ENCODE measurements at places on chromosomes 7 and 10.

- no peak for DNase-seq
These were observed 45.2 kb upstream of the CAV2 start for GRCh38 chr7:116454377-116454776.

DNA sequence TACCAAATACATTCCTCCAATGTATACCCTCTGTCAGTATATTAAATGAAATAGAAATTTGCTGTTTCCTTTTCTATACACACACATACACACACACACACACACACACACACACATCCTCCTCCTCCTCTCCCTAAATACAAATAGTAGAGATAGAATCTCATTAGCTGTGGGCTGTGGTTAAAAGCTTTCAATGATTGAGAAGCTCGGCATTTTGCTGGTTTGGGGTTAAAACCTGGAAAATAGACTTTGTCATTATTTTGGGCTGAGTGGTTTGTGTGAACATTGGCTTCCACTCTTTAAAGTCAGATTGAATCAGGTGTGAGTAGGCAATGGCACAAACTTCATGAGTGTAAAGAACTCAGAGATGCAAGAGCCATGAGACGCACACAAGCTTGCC lies 596.0 kb downstream of the XPNPEP1 start:
- no peak for DNase-seq

DNA sequence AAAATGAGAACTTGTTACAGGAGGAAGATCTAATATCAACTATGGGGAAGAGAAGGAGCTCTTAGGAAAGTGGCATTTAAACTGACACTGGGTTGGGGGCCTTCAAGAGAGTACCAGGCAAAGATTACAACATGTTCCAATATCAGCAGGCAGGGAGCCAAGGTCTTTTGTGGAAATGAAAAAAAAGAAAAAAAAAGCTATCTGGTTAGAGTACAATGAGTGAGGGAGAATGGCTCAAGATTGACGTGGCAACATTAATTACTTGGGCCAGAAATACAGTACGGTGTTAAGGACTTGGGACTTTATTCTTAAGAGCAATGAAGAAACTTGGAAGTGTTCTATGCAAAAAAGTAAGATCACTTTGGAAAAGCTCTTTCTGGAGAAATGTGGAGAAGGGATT lies 132.3 kb upstream of the CDK1 start:
- DNase-seq, result no peak

DNA sequence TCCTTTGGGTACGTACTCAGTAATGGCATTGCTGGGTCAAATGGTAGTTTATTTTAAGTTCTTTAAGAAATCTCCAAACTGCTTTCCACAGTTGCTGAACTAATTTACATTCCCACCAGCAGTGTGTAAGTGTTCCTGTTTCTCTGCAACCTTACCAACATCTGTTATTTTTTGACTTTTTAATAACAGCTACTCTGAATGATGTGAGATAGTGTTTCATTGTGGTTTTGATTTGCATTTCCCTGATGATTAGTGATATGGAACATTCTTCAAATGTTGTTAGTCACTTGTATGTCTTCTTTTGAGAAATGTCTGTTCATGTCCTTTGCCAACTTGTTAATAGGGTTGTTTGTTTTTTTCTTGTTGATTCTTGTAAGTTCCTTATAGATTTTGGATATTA lies 558.9 kb downstream of the SH2D4B start:
- DNase-seq, result no peak

GRCh38 chr7:144529269-144529926 lies 125.9 kb upstream of the NOBOX start:
- no peak for DNase-seq

DNA sequence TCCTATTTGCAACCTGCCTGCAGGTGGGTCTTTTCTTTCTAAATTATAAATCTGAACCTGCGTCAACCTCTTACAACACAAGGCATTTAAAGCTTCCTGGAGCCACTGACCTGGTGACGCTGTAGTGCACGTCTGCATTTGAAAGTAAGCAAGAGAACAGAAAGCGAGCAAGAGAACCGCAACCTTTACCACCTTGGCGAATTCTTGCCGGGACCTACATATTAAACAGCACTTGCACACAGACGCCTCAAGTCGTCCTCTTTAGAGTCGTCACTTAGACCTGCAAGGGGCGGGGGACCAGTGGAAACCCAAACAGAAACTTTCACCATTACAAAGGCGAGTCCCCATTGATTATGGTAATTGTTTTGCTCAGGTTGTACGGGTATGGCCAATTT lies 9.5 kb downstream of the GLI3 start:
- peak; percentile 70 for DNase-seq

- peak; percentile 71 for DNase-seq
These were observed 56.8 kb upstream of the FAM171A1 start for GRCh38 chr10:15427843-15428414.

- DNase-seq, result no peak
These were observed 28.7 kb upstream of the SEPHS1 start for GRCh38 chr10:13376746-13377145.

GRCh38 chr10:91552274-91553095 lies 80.4 kb downstream of the PPP1R3C start:
- DNase-seq, result peak; percentile 37

DNA sequence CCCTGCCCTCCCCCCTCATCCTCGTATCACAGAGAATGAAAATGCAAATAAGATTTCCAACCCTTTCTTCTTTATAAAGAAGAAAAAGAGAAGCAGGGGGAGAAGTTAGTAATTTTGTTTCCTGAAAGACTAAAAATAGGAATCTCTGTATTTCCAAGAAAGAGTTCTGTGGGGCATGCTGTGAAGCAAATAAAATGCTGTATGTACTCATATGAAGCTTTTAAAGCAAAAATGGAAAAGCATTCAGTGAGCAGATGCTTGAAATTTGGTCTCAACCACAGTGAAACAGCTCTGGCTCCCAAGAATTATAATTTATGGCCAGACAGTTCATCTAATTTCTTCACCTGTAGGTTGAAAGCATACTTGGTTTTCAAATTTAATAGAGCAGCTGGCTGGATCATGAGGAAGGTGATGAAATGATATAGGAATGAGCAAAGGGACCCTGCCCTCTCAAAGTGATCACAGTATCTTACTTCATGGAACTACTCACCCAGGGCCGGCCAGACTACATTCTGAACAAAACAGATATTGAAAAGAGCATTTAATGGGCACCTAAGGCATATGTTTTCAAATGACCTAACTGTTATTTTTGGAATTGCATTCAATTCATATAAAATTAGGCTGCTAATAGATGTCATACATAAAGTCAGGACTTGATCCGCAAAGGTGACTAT lies 31.4 kb downstream of the SVIL start:
- no peak for DNase-seq

- no peak for DNase-seq
These were observed 202.1 kb upstream of the AKR1E2 start for GRCh38 chr10:4623757-4624420.

GRCh38 chr10:2037246-2037645 lies 299.9 kb upstream of the ADARB2 start:
- DNase-seq, result no peak

- peak; percentile 86 for DNase-seq
These were observed 701.4 kb upstream of the COBL start for GRCh38 chr7:52017802-52018679.

DNA sequence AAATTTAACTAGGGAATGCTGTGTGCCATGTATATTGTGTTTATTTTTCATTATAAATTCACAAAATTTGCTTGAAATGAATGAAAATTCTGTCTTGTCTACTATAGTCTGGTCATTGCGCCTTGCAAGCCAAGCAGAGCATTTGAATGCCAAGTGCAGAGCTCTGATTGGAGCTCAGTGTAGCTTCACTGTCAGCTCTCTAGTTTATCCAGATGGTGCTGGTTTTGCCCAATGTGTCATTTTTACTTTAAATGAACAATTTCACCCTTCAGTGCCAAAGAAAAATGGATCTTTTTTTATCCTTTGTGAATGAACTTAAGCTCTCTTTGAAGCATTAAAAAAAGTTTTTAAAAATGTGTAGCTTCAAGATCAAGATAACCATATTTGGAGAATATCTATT lies 225.6 kb upstream of the CACNA2D1 start:
- DNase-seq, result no peak

GRCh38 chr10:77702166-77702565 lies 64.6 kb upstream of the KCNMA1 start:
- no peak for DNase-seq

DNA sequence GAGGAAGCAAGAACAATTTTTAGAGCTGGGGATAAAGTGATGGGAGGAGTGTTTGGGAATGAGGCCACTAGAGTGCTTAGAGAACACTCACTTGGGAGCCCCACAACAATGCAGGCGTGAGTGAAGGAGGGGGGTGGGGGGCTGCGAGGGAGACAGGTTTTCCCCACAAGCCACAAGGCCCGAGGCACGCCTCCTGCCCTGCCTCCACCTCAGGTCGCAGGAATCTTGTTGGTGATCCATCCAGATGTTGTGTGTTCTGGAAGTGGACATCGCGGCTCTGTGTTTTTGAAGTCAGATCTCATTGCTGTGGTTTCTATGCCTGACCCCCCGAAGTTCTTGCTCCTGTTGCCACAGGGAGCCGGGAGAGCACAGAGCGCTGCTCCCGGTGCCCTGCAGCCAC lies 178.0 kb upstream of the BMPER start:
- no peak for DNase-seq

GRCh38 chr7:158396982-158397862 lies 190.4 kb downstream of the PTPRN2 start:
- DNase-seq, result no peak

DNA sequence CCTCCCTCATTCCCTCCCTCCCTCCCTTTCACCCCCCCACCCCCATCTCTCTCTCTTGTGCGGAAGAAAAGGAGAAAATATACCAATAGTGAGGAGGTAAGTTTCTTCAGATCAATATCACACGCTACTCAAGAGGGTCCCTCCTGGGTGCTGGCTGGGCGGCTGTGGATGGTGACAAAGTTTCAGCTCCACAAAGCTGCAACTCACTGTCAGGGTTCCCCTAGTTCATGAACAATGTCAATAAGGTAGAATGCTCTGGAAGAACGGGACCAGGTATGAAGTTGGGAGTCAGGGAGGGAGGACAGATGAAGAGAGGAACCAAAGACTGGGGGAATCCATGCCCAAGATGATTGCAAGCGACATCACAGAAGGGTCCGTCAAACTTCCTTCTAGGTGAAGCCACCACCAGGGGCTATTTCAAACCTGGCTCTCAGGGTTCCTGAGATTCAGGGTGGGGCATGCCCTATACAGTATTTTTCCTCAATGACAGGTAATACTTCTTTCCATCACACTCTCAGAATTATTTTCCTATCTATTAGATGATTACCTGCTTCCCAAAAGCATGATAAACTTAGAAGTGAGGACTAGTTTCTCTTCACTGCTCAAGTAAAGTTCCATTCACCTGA lies 1.4 kb upstream of the PDE1C start:
- DNase-seq, result no peak

GRCh38 chr7:32476816-32477648 lies 13.1 kb downstream of the LSM5 start:
- DNase-seq, result peak; percentile 59

GRCh38 chr7:47725031-47725780 lies 143.3 kb upstream of the TNS3 start:
- DNase-seq, result no peak

DNA sequence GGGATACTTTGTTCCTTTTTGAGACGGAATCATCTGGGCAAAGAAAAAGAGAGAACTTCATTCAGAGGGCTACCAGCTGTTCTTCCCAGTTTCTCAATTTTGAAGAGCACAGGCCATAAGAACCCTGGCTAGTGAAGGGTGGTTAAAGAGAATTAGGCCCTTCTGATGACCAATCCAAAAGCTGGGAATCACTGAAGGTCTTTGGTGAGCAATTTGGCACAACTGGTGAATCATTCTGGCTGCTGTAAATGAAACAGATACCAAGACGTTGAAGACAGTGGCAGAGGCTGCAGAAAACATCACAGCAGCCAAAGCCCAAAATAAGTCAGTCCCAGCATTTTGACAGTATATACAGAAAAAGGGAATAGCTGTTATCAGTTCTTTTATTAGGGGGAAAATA lies 5.1 kb downstream of the RAPGEF5 start:
- no peak for DNase-seq

DNA sequence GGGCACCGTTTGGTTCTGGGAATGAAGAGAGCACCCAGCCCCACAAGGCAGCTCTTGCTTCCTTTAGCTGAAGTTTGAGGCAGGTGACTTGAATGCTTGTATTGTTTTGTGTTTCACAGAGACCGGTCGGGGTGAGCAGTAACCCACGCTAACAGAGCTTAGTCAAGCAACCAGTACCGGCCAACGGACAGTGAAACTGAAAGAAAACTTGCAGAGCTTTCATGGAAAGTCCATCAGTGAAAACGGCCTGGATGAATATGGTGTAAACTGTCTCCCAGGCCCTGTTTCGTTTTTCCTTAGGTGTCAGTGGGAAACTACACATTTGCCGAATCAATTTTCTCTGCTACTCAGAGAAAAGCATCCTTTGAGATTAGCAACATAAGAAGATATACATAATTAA lies 101.1 kb downstream of the LYZL1 start:
- no peak for DNase-seq

- DNase-seq, result peak; percentile 32
These were observed 57.4 kb downstream of the ADRB1 start for GRCh38 chr10:114100848-114101741.

GRCh38 chr10:116241642-116242410 lies 31.2 kb downstream of the GFRA1 start:
- no peak for DNase-seq

- no peak for DNase-seq
These were observed 54.3 kb upstream of the ITGB1 start for GRCh38 chr10:33012306-33012705.

GRCh38 chr7:151676759-151677158 lies 157.1 kb upstream of the RHEB start:
- DNase-seq, result no peak

DNA sequence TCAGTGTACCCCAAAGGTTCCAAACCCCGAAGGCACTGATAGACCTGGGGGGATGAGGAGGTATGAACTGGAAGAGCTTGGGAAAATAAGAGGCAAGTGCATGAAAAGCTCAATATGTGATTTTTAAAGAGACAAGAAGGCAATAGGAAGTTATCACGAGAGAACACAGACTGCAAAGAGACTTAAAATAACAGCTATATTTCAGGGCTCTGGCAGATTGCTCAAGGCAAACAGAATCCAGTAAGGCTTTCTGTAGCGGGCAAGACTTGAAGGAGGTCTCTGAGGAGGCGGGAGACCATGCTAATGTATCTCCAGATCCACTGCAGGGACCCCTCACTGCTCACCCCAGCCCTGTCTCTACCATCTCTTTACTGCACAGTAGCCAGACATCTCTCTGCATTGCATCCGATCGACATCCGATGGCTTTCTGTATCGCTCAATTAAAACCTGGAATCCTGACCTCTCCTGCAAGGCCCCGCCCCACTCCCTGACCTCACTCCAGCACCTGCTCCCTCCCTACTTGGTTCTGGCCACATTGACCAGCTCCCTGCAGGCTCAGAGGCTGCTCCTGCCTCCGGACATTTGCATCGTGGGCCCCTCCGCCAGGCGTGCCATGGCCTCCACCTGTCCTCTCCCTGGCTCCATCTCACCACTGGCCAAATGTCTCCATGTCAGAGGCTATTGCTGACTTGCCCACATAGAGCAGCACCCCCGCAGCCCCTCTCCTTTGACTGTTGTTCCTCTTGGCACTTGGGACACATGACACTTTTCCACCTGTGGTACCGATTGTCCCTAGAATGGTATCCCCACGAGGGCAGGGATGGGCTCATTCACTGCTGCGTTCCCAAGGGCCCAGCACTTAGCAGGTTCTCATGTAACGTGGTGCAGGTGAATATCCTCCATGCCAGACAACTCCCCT lies 118.0 kb downstream of the PRKAG2 start:
- no peak for DNase-seq

Measured in mesendoderm (in vitro differentiated cells).